Omental fat pad (tissue), 4 donors: ENCODE measurements at places on chromosomes 3 and 15.

DNA sequence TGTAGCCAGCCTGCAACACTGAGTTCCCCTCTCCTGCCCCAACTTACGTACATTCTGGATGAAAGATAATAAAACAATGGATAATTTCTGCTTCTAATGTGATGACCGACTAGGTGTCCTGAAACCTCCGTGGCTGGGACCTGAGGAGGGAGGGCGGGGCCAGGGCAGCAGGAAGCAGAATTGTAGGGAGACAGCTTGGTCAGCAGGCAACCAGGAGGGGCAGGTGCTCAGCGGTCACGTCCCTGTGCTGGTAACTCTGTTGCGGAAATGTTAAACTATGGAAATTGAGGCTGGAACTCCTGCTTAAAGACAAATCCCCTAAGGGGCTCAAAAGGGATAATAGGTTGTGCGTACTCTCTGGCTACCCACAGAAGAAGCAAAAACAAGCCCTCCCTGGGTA lies 30.4 kb downstream of the SLC6A20 start:
- DNase-seq, result no peak

DNA sequence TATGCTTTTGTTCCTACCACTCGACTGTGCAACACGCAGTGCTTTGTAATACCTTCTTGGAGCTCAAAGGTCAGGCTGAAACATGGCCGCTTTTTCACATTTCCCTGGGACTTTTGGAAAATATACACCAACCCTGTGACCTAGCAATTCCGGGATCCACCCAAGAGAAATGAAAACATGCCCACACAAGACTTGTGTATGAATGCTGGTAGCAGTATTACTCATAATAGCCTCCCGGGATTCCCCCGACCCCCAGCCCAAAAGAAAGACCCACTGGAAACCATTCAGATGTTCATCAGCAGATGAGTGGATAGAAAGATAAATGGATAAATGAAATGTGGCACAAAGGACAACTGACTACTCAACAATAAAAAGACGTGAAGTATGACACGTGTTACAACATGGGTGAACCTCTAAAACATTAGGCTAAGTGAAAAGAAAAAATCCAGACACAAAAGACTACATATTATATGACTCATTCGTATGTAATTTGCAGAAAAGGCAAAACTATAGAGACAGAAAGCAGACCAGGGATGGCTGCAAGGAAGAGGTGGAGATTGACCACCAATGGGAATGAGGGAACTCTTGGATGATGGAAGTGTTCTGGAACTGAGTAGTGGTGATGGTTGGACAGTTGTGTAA lies 104.1 kb downstream of the PGPEP1L start:
- no peak for DNase-seq

GRCh38 chr15:52566889-52567288 lies 1.9 kb downstream of the ARPP19 start:
- no peak for DNase-seq

- no peak for DNase-seq
These were observed 82.9 kb downstream of the RAP2B start for GRCh38 chr3:153244961-153245360.

GRCh38 chr3:88979760-88980159 lies 127.7 kb upstream of the EPHA3 start:
- no peak for DNase-seq

DNA sequence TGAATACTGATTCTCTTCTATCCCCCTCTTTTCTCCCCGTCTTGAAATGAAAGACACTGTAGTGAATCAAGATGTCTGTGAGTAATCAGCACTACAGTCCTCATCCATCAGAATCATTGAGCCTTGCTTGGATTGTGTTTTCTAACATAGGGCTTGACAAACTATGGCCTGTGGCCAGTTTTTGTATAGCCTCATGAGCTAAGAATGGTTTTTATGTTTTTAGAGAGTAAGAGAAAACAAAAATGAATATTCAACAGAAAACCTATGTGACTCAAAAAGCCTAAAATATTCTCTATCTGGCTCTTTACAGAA lies 55.2 kb downstream of the PPM1L start:
- DNase-seq, result no peak

DNA sequence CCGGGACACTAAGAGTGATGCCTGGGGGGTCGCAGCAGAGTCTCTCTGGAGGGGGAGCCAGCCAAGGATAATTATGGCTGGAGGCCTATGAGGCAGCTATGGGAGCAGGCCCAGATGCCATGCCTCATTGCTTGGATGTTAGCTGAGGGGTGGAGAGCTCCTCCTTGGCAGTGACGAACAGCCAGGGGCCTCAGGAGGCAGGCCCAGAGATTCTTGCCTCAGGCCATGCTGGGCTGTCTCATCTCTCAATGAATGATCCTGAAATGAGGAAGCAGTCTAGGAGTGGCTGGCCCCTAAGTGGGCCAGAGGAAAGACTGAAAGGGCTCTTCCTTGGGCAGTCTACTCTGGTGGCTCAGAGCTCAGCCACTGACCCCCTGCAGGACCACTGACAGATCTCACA lies 21.3 kb downstream of the KIF9 start:
- DNase-seq, result no peak

GRCh38 chr3:117266806-117267205 lies 557.2 kb downstream of the TUSC7 start:
- no peak for DNase-seq

DNA sequence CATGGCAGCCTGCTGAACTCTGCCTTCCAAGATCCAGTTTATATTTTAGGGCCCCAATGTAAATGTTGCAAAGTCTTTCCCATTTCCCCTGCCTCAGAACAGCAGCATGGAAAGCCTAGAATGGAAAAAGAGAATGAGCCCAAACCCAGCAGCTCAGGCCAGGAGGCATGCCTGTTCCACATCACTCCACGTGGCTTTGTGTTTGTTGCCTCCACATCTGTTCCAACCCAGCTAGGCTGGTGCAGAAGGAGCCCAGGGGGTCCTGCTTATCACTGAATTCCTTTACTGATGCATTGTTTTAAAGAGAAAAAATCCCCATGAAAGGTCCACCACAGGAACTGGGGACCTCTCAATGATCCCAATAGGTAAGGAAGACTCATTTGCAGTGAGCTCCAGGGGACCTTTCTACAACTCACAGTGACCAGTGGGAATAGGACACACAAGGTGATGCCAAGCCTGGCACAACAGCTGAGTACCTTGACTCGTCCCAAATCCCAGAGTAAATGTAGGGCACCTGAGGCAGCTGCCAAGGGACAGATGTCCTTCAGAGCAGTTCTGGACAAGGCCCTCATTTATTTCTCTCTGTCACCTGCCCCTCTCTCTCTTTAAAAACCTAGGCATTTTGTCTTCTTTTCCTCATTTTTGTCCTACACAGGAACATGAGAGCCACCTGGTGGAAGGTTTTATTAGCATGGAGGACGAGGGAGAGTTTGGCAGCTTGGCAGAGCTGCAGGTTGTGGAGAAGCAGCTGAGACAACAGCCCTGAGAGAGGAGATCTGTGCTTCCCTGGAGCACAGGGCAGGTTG lies 41.7 kb upstream of the ADAMTS17 start:
- no peak for DNase-seq

DNA sequence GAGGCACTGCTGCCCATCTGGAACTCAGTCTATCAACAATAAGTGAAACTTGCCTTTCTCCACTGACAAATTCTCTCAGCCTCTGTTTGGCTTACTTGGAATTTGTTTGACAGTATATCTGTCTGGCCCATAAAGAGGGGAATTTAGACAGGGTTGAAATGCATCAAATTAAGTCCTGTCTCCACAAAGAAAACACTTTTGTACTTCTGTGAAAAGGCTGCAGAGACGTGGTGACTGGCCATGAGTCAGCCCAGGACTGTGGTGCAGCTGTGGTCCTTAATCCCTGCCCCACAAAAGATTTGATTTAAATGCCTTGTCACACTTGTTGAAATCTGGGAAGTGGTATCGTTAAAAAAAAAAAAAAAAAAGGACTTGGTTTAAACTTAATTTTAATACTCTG lies 47.5 kb downstream of the RYR3 start:
- DNase-seq, result no peak

DNA sequence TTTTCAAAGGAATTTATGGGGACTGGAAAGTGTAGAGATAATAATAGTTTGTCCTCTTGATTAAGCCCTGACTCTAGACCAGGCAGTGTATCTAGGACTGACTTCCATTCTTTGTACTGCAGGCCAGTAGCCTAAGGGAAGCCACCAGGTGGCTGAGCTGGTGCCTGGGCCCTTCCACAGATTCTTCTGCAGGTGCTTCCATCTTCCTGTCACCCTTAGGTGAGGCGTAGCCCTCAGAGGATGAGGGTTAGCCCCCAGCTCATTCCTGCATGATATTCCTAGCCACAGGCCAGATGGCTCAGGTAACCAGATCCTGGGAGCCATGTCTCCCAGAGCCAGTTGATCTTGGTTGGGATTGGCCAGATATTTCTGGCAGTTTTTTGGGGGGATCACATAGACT lies 169.0 kb upstream of the IL12A start:
- no peak for DNase-seq

GRCh38 chr3:159645874-159646273 lies 342.8 kb upstream of the IL12A start:
- no peak for DNase-seq

GRCh38 chr15:71154607-71155200 lies 39.4 kb downstream of the THSD4 start:
- no peak for DNase-seq

GRCh38 chr3:4633078-4634004 lies 140.2 kb downstream of the ITPR1 start:
- no peak for DNase-seq

GRCh38 chr3:158519776-158520175 lies 51.2 kb upstream of the MLF1 start:
- no peak for DNase-seq

DNA sequence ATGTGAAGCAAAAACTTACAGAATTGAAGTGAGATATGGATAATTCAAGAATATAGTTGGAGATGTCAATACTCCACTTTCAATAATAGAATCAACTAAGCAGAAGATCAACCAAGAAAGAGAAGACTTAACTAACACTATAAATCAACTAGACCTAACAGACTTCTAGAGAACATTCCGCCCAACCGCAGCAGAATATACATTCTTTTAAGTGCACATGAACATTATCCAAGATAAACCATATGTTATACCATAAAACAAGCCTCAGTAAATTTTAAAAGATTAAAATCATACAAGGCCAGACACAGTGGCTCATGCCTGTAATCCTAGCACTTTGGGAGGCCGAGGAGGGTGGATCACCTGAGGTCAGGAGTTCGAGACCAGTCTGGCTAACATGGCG lies 5.5 kb upstream of the TEX55 start:
- no peak for DNase-seq

GRCh38 chr3:46276497-46277099 lies 34.3 kb downstream of the CCR3 start:
- DNase-seq, result no peak

DNA sequence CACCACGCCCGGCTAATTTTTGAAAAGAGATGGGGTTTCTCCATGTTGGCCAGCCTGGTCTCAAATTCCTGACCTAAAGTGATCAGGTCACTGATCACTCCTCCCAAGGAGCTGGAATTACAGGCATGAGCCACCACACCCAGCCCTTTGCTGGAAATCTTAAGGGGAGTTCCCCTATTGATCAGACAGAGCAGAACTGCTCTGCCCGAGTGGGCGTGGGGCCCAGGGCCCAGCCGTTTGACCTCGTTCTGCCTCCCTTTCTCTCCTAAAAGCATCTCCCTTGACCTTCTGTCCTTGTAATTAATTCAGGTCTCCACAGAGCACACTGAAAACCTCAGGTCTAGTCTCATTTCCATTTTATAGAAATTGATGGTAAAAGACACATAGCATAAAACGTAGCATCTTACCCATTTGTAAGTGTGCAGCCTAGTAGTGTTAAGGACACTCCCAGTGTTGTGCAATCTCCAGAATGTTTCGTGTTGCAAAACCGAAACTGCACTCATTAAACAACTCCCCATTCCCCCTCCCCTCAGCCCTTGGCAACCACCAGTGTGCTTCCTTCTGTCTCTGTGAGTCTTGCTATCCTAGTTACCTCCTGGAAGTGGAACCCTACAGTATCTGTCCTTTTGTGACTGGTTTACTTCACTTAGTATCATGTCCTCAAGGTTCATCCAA lies 89.3 kb downstream of the SLCO3A1 start:
- DNase-seq, result peak; percentile 62
